ENCODE measurements at places on chromosomes 13 and 19.

GRCh38 chr13:47119575-47120235 lies 222.9 kb upstream of the HTR2A start:
- DNase-seq = no peak

- DNase-seq = no peak
These were observed 21.6 kb downstream of the LRRC4B start for GRCh38 chr19:50546527-50547221.

GRCh38 chr19:13040232-13040947 lies 45.1 kb downstream of the NFIX start:
- peak; percentile 50 for DNase-seq

DNA sequence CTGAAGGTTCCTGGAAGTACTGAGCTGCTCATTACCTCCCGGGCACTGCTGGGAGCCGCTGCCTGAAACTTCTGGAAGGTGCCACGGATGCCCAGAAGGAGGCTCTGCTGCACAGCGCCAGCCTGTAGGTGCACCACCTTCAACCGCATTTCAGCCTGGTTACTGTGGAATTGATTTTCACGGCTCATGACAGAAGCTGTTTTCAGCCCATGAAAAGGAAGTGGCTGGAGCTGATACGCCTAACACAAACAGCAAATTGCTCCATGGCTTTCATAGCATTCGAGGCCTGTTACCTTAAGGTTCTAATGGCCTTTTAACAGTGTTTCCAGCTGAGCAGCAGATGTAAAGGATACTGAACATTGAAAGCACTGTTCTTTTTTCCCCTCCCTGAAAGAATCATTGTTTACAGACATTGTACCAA lies 22.0 kb downstream of the GPC6 start:
- peak; percentile 34 for DNase-seq

GRCh38 chr19:38373907-38374331 lies 452 bp upstream of the PSMD8 start:
- DNase-seq = no peak

- no peak for DNase-seq
These were observed 254.5 kb downstream of the SLITRK6 start for GRCh38 chr13:85544756-85545155.

DNA sequence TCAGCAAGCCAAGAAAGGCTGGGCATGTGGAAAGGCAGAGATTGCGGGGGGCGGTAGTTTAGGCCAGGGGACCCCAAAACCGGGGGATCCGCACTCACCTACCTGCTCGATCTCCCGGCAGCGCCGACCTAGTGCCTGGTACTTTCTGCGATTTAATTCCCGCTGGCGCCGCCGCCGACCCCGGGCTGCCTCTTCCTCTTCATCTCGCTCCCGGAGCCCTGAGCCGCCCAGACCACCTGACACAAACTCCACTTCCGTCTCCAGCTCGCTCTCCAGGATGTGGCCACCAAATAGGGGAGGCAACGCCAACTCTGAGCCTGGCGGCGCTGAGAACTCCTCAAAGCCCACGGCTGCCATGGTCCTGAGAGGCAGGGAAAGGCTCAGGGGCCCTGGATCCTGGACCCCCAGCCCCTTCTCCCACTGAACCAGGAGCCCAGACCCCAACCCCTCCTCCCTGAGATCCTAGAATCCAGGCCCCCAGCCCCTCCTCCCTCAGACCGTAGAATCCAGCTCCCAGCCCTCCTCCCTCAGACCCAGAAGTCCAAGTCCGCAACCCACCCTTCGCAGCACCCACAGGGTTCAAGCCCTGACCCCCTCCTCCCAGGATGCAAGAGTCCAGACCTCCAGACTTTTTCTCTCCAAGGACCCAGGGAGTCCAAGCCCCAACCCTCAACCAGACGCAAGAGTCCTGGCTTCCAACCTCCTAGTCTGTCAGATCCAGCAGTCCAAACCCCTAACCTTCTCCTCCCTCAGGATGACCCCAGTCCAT lies 933 bp downstream of the TFPT start:
- no peak for DNase-seq

- DNase-seq = no peak
These were observed 2.9 kb upstream of the FTL start for GRCh38 chr19:48962029-48962848.

GRCh38 chr19:35978832-35979365 lies 16.1 kb upstream of the SDHAF1 start:
- no peak for DNase-seq

DNA sequence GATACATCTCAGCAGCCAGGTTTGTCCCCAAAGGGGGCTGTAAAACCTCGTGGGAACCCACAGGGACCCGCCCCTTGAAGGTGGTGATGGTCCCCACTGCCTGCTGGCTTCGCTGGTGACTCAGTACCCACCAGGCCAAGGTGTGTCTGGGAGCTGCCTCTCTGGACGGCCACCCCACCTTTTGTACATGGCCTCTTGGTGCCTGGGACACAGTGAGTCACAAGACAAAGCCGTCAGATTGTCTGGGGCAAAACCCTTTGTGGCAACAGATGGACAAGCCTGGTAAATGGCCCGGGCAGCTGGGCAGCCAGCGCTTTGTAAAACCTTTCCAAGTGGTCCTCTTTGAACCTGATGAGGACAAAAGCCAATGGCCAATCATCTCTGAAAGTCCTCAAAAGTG lies 27.9 kb upstream of the KLF2 start:
- DNase-seq = no peak

- DNase-seq = no peak
These were observed 35.6 kb upstream of the GPR183 start for GRCh38 chr13:99342723-99343315.

DNA sequence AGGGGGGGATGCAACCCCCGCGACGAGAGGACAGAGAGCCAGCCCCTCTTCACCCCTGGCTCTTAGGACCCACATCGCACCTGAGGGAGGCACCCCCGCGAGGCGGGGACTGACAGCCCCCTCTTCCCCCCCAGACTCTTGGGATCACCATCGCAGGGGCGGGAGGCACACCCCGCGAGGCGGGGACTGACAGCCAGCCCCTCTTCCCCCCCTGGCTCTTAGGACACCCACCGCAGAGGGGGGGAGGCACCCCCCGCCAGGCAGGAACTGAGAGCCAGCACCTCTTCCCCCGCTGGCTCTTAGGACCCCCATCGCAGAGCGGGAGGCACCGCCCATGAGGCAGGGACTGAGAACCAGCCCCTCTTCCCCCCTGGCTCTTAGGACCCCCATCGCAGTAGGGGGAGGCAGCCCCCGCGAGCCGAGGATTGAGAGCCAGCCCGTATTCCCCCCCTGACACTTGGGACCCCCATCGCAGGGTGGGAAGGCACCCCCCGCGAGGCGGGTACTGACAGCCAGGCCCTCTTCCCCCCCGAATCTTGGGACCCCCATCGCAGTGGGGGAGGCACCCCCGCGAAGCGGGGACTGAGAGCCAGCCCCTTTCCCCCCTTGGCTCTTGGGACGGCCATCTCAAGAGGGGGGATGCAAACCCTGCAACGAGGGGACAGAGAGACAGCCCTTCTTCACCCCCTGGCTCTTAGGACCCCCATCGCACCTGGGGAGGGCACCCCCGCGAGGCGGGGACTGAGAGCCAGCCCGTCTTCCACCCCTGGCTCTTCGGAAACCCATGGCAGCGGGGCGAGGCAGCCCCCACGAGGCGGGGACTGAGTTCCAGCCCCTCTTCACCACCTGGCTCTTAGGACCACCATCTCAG lies 2425.1 kb upstream of the PCDH20 start:
- no peak for DNase-seq

- no peak for DNase-seq
These were observed 40.5 kb upstream of the VSTM2B start for GRCh38 chr19:29485293-29485692.

- peak; percentile 25 for DNase-seq
These were observed 100.1 kb upstream of the CLDN10 start for GRCh38 chr13:95452375-95452774.

DNA sequence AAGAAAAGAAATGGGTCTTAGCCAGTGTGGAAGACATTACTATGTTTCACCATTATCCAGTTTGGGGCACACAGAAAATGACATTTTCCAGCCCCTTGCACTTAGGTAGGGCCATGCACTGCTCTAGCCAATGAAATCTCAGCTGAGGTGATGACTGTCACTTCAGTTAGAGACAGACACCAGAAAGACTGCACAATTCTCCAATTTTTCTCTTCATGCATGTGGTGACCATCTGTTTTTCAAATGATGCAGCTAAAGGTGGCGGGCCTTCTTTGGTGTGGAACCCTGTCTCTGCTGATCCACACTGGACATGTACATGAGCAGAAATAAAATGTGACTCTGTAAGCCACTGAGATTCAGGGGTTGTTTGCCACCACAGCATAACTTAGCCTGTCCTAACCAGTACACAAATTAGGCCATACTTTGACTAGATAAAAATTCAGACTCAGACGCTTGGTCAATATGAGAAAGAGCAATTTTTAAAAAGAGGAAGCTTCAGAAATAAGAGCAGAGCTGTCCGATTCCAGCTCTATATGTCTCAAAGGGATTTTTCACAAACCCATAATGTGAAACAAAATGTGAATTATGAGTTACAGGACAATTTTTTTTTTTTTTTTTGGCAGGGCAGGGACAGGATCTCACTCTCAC lies 6.7 kb downstream of the ZNF565 start:
- DNase-seq = no peak

- DNase-seq = no peak
These were observed 5.4 kb upstream of the ZSCAN5A start for GRCh38 chr19:56319991-56320390.

DNA sequence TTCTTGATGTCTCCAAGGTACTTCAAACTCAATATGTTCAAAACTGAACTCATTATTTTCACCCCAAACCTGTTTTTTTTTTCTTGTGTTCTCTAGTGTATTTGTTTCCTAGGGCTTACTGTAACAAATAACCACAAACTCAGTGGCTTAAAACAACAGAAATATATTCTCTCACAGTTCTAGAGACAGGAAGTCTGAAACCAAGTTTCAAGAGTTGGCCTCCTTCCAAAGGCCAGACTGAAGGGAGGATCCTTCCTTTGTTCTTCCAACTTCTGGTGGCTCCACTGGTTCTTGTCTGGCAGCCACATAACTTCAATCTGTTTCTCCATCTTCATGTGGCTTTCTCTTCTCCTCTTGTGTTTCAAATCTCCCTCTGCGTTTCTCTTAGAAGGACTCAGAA lies 62.0 kb upstream of the PDCD5 start:
- DNase-seq = no peak

DNA sequence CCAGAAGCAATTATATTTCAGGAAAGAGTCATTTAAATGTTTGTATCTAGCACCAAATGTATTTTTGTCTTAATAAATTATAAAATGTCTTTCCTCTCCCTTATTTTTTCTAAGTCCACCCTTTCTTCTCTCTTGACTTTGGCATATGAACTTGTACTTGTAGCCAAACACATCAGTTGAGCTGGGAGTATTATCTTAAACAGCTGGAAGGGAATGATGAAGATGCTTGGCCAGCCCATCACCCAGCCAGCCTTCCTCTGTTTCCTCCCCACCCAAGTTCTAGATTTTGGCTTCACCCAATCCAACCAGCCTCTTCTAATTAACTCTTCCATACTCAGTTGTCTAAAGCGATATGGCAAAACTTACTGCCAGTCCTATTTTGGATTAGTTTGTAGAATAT lies 272.5 kb downstream of the ENOX1 start:
- no peak for DNase-seq

- no peak for DNase-seq
These were observed 6.7 kb downstream of the ATP1A3 start for GRCh38 chr19:41987141-41987860.

DNA sequence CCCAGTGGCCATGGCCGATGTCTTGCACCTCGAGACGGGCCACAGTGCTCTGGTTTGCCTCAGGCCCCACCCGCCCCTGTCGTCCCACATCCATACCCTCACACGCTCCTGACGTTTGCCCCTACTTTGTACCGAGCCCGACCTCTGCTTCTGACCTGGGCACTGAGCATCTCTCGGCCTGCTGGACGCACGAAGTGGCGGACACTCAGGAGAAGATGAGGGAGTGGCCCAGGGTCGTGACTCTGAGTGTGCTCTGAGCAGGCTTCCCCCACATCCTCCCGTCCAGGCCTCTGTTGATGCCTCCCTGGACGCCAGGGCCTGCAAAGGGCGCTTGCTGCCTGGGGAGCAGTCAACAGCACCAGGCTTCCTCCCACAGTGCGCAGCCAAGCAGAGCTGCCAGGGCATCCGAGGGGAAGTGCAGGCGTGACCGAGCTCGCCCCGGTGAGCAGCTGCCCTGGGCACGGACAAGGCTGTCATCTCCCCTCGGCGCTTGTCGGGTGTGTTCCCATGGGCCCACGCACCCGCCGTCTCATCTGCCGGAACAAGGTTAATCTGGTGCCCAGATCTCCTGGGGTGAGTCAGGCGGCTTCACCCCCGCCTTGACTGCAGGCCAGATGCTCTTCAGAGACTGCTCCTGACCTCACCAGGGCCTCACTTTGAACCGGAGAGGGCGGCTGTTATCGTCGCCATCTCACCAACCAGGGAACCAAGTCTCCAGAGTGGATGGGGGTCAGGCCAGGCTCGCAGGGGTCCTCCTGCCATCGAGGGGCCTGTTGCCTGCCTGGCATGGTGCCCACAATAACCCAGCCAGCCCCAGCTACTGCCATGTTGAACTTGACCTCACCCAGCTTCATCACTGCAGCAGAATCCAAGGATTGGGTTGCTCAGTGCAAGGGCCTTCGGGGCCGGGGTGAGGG lies 27.2 kb downstream of the COMP start:
- DNase-seq = peak; percentile 90

DNA sequence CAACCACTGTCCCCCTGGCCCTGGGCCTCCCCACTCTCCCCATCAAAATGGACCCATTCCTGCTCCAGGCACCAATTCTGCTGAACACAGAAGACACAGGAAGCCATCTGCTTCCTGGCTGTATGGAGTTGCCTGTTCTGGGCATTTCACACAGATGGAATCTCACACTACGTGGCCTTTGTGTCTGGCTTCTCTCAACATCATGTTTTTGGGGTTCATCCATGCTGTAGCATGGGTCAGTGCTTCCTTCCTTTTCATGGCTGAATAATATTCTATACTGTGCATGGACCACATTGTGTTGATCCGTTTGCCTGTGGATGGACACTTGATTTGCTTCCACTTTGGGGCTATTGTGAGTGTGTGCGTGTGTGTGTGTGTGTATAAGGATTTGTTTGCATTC lies 15.0 kb upstream of the KLF2 start:
- DNase-seq = no peak

DNA sequence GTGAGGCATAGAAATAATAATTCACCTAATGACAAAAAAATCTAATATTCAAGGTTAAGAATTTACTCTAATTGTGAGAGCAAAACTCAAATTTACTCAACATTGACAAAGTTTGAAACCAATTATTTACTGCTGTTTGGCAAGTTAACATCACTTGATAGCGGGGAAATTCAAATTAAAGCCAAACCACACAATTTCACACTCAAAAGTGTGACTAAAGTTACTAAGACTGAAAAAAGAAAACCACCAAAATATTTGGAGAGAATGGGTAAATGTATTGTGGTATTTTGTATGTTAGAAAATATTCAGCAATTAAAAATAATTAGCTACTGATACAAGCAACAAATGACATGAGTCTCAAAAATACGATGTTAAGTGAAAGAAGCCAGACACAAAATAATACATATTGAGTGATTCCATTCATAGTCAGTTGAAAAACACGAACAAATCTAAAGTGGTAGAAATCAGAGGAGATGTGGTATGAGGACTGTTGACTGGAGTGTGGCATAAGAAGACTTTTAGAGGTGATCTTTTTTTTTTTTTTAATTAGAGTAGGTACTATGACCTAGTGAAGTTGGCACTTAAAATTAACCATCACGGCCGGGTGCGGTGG lies 541.4 kb upstream of the ATXN8OS start:
- no peak for DNase-seq

GRCh38 chr19:49832556-49832955 lies 14.5 kb downstream of the MED25 start:
- DNase-seq = no peak

GRCh38 chr19:6126335-6126974 lies 9.0 kb upstream of the ACSBG2 start:
- DNase-seq = peak; percentile 66

All from kidney glomerular epithelial cell (primary cell).